Activated naive CD4-positive, alpha-beta T cell (primary cell): ENCODE measurements at places on chromosomes 2 and 18.

GRCh38 chr2:60577682-60578283 lies 24.3 kb upstream of the BCL11A start:
- DNase-seq, result no peak

GRCh38 chr2:100040906-100041305 lies 101.5 kb downstream of the AFF3 start:
- DNase-seq, result no peak

GRCh38 chr2:137838255-137839092 lies 125.8 kb upstream of the HNMT start:
- DNase-seq, result no peak

DNA sequence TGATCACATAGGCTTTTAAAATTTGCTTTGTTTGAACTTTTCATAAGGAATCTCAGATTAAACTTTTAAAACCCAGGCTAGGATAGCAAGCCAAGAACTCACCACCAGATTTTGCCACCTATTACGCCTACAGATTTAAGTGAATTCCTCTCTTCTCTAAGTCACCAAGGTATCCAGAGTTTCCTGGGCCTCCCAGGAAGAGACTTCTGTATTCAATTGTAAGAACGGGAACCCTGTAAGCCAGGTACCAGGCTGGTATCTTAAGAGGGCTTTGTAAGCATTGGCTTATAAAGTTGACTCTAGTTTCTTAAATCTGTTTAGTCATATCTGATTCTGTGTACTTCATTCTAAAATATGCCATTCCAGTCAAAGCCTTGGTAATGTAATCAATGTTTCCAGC lies 285.1 kb downstream of the MBD5 start:
- no peak for DNase-seq

DNA sequence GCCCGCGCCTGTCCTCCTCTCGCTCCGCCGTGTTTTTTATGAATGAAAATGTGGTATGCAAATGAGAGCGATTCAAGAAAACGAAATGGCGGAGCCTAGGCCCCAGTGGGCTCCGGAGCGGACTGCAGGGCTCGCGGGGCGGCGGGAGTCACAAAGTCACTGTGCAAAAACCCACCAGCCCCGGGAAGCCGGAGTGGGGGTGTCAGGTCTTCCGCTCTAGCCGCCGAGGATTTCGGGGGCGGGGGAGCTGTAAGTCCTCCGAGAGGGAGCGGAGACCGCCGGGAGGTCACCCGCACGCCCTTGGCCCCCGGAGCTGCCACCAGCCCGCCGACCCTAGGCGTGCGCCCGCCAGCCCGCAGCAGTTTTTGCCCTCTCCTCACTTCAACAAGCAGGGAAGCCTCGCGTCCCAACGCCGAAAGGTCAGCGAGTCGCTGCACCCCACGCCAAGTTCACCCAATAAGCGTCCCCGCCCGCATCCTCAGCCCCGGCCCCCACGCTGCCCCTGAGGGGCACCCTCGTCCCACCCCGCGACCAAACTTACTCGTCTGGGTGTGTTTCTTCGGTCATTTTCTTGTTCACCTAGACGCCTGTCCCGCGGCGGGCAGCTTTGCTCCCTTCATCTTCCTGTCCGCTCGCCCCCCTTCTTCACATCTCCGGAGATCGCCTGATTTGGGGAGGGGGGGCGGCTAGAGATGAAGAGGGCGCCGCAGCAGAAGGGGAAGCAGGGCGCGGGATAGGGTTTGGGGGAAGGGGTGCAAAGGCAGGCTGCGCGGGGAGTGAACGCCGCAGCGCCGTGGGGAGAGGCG lies 775 bp downstream of the SPRED2 start:
- peak; percentile 15 for DNase-seq

DNA sequence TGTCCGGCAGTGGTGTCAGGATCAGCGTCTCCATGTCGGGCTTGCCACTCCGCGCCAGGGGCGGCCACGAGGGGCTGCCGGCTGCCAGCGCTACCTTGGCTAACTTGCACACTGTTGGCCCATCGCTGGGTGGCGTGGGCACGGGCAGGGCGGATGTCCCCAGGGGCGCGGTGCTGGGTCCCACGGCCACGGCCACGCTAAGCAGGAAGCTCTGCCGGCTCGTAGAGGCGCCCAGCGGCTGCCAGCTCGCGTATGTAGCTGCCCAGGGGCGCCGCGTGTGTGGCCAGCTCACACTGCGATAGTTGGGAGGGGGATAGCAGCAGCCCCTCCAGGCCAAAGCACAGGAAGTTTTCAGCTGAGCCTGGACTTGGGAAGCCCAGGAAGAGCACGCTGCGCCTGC lies 249.4 kb downstream of the ANKRD30B start:
- DNase-seq, result no peak

GRCh38 chr2:7899923-7900322 lies 781.9 kb upstream of the ID2 start:
- DNase-seq, result no peak

DNA sequence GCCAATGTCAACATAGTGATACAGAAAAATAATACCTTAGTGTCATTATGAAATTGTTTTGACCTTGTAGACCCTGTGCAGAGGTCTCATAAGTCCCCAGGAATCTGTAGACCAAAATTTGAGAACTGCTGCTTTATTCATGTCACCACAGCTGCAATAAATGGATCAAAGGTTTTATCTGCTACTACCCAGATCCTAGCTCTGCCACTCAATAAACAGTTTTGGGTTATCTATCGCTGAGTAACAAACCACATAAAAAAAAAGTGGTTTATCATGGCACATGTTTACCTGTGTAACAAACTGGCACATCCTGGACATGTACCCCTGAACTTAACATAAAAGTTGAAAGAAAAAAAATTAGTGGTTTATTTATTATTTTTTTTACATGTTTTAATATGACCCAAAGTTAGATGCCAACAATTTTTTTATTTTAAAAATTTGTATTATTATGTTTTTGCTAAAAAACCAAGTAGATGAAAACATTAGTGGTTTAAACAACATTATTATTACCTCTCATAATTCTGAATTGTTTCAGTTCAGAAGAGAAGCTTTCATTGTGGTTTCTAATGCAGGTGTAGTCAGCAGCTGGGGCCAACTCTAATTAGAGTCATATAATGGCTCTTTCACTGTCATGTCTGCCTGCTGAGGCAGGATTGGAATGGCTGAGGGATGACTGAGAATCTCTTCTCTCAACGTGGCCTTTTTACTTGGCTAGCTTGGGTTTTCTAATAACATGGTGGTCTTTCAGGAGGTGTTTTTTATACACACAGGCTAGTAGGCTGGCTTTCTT lies 103.3 kb upstream of the SLC38A11 start:
- no peak for DNase-seq

GRCh38 chr2:3692375-3692774 lies 11.0 kb upstream of the DCDC2C start:
- DNase-seq, result no peak

- no peak for DNase-seq
Observed at GRCh38 chr18:60662491-60662890, 289.9 kb upstream of the MC4R start.

DNA sequence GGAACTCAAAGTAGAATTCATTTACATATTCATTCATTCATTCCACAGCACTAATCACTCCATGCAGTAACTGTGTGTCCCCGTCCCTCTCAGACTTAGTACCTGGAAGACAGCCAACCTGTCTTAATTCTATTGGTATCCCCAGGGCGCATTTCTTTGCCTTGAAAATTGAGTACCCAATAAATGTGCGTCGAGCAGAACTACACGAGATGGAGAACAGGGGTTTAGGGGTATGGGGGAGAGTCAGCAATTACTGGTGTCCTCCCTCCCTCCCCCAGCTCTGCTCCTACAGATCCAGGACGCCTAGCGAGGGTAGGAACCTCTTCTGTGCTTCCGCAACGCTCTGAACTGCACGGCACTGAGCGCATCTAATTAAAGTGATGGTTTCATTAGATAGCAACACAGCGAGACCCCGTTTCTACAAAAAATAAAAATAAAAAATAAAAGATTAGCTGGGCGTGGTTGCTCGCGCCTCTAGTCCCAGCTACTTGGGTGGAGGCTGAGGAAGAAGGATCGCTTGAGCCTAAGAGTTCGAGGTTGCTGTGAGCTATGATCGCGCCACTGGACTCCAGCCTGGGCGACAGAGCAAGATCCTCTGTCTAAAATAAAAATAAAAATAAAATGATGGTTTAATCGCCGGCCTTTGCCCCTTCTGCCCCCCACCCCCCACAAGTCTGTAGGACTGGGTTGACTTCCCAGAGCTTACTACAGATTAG lies 614 bp upstream of the FKBP1B start:
- no peak for DNase-seq

- no peak for DNase-seq
Observed at GRCh38 chr2:33488715-33489540, 12.5 kb downstream of the RASGRP3 start.

DNA sequence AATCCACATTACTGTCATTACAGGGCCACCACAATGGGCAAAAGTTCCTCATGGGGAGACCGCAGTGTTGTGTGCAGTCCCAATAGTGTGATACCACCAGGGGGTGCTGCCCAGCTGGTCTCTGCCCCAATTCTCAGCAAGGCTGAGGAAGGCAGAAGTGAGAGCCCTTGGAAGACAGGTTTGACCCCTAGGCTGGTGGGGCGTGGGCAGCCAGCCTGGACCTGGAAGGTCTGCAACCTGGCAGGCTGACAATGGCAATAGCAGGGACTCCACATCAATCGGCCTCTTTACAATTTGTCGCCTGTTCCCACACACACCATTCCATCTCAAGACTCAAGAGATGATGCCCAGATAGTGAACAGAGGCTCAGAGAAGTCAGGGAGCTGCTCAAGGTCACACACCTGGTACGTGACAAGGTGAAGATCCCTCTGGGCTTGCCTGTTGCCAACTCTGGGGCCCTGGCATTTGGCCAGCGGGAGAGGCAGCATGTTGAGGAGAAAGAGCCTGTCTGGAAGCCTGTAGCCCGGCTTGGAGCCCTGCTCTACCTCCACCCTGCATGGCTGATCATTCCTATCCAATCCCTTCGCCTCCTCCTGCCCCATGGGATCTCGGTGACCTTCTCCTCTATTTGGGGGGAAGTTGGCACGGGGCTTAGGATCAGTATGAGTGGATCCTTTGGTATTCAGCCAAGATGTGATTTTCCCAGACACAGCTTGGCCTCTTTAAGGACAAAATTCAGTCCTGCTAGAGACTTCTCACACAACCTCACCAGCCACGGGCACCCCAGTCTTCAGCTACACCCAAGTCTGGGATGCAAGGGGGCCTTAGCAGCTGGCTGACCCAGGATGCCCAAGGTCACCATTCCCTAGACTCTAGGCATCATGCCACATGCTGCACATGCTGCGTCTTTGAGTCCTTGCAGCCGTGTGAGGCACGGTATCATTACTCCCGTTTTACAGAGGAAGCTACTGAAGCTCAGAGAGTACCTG lies 2.9 kb upstream of the ATOH8 start:
- no peak for DNase-seq

GRCh38 chr2:83705146-83705545 lies 753.9 kb downstream of the SUCLG1 start:
- no peak for DNase-seq

- no peak for DNase-seq
Observed at GRCh38 chr2:219218217-219218731, 484 bp downstream of the ABCB6 start.

DNA sequence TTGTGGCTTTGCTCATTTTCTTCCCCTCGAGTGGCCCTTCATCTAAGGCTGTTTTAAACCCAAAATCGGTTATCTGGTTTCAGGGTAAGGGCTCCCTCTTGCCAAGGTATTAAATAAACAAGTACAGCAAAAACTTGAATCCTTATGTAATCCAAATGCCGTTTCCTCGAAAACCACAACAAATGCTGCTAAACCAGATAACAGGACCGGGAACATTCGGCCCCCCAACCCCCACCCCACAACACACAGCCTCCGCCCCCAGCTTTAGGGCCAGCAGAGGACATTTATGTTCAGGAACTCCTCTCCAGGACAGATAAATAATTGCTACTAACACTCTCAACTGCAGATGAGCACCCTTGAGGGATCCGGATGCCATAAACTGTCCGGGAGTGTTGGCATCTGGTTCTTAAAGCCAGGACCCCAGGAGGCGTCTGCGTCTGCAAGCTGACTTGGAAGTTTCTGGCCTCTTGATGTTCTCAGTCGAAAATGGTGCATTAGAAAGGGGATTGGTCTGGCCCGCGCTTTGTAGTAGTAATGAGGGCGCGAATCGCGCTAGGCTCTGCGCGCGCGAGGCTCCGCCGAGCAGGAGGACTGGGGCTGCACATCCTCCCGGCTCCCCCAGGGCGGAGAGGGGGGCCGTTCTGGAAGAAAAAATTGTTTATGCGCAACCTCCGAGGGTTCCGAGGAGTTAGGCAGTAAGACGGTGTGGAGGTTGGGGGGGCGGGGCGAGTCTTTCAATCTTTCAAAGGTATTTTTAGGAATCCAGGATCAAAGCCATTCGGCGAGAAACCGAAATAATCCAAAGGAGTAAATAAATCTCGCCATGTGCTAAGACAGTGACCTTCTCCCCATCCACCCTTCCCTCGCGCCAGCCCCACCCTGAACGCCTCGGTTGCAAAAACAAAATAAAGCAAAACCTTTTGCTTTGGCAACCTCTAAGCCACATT lies 3.9 kb upstream of the ID2 start:
- DNase-seq, result no peak

DNA sequence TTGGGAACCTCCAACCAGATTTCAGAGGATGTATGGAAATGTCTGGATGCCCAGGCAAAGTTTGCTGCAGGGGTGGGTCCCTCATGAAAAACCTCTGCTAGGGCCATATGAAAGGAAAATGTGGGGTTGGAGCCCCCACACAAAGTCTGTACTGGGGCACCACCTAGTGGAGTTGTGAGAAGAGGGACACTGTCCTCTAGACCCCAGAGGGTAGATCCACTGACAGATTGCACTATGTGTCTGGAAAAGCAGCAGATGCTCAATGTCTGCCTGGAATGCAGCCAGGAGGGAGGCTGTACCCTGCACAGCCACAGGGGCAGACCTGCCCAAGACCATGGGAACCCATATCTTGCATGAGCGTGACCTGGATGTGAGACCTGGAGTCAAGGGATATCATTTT lies 573.7 kb upstream of the NXPH2 start:
- no peak for DNase-seq

- DNase-seq, result no peak
Observed at GRCh38 chr2:241946306-241947003, 76.9 kb downstream of the RTP5 start.

DNA sequence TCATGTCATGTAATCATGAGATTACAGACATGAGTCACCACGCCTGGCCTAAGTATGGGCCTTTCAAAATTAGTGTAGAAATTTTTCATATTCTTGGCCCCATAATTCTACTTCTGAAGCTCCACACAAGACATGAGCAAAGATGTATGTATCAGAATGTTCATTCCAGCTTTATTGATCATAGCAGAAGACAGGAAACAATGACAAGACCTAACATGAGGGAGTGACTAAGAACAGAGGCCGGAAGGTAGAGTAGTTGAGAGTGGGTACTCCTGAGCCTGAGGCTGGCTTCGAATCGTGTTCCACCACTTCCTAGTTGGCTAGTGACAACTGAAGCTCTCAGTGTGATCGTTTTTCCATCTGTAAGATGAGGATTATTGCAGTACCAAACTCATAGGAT lies 89.3 kb downstream of the ARMC9 start:
- DNase-seq, result no peak

GRCh38 chr2:233974530-233975071 lies 57.4 kb downstream of the TRPM8 start:
- no peak for DNase-seq

DNA sequence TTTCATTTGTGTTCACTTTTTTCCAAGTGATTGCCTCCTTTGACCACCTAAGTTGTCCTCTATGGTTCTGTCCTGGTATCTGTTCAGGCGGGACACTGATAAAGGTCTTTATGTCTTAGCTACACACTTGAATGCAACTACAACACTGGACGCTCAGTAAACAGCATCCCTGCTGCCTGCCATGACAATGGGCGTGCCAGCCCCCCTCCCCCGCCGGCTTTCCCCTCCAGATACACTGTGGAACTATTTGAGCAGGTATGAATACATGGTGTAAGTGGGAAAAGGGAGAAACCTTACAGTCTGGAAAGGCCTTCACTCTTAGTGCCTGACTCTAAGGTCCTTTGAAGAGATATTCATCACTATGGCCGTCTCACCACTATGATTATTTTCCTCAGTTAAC lies 5.7 kb downstream of the AGBL5 start:
- DNase-seq, result no peak
